HL-60 (cell line): ENCODE measurements at places on chromosomes 7 and 10.
A peak's percentile ranks its signal among the peaks of the same experiment; 100 is the strongest.

- DNase-seq = no peak
Measured at GRCh38 chr7:110809832-110810231, 281.1 kb upstream of the LRRN3 start.

- DNase-seq = no peak
Measured at GRCh38 chr10:17001961-17002749, 127.5 kb downstream of the CUBN start.

GRCh38 chr10:73785721-73786511, 510 bp downstream of the ZSWIM8 start:
- DNase-seq = peak; percentile 45

DNA sequence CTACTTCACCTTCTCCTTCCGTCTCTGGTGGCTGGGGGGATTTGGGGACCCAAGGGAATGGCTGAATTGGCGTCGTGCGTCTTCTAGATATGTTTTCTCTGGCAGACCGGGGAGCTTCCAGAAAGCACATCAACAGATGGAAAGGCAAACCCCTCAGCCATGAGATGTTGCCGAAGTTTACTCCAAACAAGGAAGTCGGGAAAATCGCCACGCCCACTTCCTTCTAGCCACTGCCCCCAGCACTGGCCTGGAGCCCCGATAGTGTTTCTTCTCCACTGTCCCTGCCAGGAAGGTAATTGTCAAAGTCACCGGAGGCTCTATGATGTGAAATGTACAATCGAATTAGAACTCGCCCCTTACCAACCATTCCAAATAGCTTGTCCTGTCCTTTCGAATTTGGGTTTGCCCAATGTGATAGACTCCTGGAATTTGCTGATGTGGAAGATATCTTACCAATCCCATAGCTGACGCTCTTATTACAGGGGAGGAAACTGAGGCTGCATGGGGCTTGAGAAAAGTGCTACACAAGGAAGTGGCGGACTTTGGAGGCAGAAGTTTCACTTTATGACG, 191.0 kb downstream of the LSM5 start:
- DNase-seq = no peak

GRCh38 chr7:122056977-122057376, 87.1 kb downstream of the AASS start:
- DNase-seq = no peak

GRCh38 chr10:73591935-73592699, 975 bp upstream of the USP54 start:
- DNase-seq = peak; percentile 17

DNA sequence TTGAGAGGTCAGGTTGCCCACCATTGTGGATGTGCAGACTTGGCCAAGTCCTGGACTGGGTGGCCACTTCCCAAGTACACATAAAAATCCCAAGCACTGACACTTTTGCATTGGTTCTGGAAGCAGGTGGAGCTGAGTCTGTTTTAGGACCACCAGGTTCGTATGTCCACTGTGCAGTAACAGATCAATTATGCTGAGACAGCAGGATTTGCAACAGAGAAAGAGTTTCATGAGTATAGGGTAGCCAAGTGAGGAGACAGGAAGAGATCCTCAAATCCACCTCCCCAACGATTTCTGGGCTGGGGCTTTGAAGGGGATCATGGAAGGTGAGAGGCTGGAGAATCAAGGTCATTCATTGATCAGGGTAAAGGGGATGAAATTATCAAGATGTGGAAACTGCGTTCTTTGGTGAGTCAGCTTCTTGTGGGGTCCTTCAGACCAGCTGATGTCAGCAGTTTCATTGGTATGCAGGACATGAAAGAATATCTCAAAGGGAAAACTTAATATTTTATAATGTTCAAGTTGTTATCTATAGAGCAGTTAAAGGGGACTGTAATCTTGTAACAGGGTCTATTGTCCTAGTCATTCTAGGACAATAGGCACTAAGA, 277.7 kb downstream of the GALNT17 start:
- DNase-seq = no peak

- DNase-seq = no peak
Measured at GRCh38 chr7:158150234-158150633, 437.4 kb downstream of the PTPRN2 start.

DNA sequence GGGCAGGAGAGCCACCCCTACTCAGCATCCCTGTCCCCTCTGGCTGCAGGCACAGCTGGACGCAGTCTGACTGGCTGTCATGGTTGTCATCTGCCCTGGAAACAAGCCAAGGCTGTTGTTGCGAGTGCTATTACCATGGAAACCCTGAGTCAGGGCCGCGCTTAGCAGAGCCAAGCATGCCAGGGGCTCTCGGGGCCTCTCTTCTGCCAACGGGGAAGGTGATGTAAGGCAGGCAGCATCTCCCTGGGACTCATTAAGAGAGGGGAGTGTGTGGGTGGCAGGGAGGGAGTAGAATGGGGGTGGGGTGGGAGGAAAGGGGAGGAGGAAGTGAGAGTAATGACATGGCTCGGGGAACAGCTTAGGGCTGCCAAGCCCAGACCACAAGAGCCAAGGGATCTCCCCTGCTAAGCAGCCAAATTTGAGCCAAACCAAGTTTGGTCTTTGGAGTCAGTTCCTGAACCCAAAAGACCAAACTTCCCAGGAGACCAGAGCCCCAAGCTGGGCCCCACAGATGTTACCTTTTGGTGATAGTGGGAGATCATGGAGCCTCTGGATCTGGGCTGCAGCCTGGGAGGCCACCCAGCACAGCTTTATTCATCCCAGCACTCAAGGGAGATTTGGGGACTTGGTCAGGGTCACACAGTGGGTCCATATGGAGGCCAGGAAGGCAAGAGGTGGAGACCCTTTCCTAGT, 67.6 kb downstream of the TMEM130 start:
- DNase-seq = peak; percentile 34

DNA sequence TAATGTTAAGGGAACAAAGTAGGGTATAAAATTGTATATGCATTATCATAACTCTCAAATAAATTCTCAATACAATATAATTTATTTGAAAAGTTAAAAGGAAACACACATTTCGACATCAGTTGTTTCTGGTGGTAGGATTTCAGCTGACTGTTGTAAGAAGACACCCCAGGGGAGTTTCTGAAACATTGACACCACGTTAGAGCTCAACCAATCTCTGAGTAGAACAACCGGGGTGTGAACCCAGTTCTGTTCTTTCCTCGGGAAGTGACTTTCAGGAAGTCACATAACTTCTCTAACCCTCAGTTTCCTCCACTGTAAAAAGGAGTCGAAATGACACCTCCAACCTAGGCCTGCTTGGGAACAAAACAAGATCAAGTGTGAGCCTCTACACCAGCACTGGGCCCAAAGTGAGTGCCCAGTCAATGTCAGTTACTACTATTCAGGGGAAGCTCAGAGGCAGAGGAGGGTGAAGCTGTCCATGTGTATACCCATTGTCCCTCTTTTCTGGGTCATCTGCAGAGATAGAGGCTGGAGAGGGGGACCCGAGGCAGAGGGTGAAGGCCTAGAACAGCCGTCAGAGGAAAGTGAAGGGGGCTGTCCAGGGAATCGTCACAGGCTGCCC, 67.1 kb downstream of the AOAH start:
- DNase-seq = no peak

- DNase-seq = no peak
Measured at GRCh38 chr10:3476186-3476585, 303.6 kb upstream of the PITRM1 start.

DNA sequence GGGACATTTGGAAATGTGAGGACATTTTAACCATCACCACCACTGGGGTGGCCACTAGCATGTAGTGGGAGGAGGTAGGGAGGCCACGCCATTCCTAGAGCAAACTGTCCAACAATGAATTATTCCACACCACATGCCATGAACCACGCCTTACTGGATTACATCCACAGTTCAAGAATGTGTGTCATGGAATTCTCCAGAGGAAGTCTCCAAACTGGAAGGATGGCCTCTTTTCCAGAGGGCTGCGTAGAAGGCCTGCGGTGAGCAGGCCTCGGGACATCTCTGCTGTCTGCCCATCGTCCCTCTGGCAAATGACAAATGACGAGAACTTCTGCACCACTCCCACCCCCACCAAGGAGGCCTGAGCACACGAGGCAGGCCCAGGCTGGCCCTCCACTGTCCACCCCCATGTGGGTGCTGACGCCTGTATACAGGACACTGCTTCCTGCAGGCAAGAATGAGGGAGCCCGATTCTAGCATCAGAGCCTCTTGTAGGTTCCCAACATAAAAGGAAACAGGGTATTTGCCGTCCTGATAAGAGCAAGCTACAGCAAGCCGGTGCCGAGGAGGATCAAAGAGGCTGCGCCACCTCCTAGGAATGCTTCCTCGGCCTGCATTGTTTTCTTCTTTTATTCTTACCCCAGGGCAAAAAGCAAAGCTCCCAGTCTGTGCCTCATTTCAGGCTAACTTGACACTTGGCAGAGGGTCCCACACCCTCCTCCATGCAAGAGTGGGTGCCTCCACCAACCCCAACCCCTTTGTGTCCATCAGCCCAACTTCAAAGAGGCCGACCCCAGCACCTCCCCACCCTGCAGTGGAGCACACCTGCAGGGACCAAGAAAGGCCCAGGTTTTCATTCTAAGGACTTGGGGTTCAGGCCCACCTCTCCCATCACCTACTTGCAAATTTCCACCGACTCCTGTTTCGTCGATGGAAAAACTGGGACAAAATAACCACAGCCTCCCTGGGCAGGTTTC, 23.9 kb downstream of the TNS3 start:
- DNase-seq = no peak

DNA sequence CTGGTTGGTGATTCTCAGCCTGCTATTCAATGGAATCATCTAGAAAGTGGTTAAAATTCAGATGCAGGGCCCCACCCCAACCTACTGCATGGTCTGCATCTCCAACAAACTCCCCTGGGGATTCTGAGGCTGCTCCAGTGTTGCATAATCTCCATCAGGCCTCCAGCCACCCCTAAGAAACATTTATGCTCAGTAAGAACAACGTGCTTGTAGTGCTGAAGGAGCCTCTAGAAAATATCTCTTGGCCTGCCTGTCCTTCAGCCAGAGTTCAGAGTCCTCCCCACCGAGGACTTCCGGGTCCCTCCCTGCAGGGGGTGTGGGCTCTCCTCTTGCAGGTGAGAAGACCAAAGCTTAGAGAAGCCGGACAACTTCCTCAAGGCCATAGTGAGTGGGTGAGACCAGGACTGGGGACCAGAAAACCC, 159.8 kb downstream of the SH3PXD2A start:
- DNase-seq = no peak

- DNase-seq = no peak
Measured at GRCh38 chr10:121221991-121222390, 370.8 kb downstream of the WDR11 start.

- DNase-seq = no peak
Measured at GRCh38 chr7:26857506-26858240, 6.7 kb downstream of the SKAP2 start.

GRCh38 chr10:33498391-33498891, 164.0 kb upstream of the NRP1 start:
- no peak for DNase-seq

DNA sequence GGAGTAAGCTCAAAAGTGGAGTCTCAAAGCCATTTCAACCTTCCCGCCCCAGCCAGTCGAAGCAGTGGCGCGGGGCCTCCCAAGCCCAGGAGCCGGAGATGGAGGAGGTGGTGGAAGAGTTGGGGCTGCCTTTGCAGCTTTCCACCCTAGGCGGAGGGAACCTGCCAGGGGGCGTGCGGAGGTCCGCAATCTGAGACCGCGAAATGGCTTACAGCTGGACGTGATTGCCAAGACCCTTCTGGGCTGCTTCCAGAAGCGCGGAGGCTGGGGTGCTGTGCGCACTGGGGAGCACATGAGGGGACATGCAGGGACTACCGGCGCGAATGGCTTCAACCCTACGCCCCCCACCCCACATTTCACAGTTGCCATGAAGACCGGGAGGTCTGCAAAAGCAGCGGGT, 86.2 kb downstream of the PRR15 start:
- DNase-seq = no peak
